ENCODE measurements at places on chromosomes 4 and X. TPM values are rescaled to one million over a fixed set of nuclear protein-coding genes. Genes with fewer than 3 reads are reported as not detected.

Gene GPRIN3
- polyA plus RNA-seq: 1.1 TPM

Gene SLC25A4
- 46.4 TPM for polyA plus RNA-seq

Gene FAM9B
- not detected for polyA plus RNA-seq

Gene RPA4
- 0.15 TPM for polyA plus RNA-seq

Gene TEX13B
- not detected for polyA plus RNA-seq

Gene SYNPO2
- 34.5 TPM for polyA plus RNA-seq

Gene NAA10
- 161 TPM for polyA plus RNA-seq

Gene ERCC6L
- polyA plus RNA-seq: 0.88 TPM

Gene SERTM2
- polyA plus RNA-seq: 0.19 TPM

Gene KLB
- polyA plus RNA-seq: 0.61 TPM

Gene HSD17B13
- not detected for polyA plus RNA-seq

Gene REELD1
- polyA plus RNA-seq: not detected

Gene MAGEB2
- polyA plus RNA-seq: not detected

Gene MXRA5
- polyA plus RNA-seq: 1.2 TPM

Gene SMS
- 48.8 TPM for polyA plus RNA-seq

Gene SH3TC1
- polyA plus RNA-seq: 12.0 TPM

Gene TKTL2
- not detected for polyA plus RNA-seq

Gene BRS3
- polyA plus RNA-seq: not detected

Gene SPANXA2
- polyA plus RNA-seq: not detected

Gene GAGE2A
- not detected for polyA plus RNA-seq

Gene CTAG1A
- not detected for polyA plus RNA-seq

Gene SMR3A
- polyA plus RNA-seq: not detected

Gene HSFX3
- not detected for polyA plus RNA-seq

Gene GUCY1B1
- 7.8 TPM for polyA plus RNA-seq

Gene GLOD5
- polyA plus RNA-seq: 2.1 TPM

Gene SPANXB1
- polyA plus RNA-seq: not detected

Gene BEX5
- polyA plus RNA-seq: 5.9 TPM
